ENCODE measurements at places on chromosomes 1 and 21.

DNA sequence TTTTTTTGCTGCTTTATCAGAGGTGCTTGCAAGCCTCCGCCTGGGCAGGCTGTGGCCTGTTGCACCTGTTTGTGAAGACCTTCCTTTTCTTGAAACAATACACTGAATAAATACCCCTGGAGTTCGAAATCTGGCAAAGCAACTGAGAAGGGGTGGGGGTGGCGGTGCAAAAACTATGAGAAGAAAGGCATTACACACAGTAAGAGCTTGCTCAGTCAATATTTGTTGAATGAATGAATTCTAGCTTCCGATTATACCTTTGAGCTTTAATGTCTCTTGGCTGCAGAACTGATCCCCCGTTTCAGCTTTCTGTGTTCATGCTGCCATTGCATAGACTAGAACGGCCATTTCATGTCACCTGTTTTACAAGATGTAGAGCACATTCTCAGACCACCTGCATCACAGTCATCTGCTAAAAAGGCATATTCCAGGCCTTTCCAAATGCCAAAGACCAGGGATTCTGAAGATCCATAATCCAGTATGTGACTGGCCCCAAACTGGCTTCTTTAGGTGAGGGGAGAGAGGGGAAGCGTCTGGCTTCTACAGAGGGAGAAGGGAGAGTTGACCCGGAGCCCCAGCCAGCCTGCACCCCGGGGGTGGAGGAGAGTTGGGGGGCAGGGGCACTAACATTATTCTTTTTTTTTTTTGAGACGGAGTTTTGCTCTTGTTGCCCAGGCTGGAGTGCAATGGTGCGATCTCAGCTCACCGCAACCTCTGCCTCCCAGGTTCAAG, 111.5 kb downstream of the ETS2 start:
- DNase-seq = no peak

GRCh38 chr1:225885336-225885735, 3.2 kb upstream of the TMEM63A start:
- no peak for DNase-seq

GRCh38 chr21:36756527-36756926, 57.6 kb downstream of the SIM2 start:
- DNase-seq = no peak

DNA sequence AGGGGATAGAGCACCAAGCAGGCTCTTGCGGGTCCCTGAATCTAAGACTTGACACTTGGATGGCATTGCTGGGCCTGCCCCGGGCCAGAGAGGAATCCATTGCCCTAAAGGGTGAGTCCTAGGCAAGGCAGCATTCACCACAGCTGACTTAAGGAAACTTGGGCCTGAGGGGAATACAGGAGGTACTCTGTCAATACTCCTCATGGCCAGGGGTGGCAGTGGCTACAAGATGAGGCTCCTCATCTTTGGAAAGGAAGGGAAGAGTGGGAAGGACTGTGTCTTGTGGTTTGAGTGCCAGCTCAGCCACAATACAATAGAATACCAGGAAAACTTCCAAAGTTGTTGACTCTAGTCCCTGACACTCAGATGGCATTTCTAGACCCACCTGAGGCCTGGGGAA, 5.1 kb downstream of the KRTAP22-1 start:
- no peak for DNase-seq

DNA sequence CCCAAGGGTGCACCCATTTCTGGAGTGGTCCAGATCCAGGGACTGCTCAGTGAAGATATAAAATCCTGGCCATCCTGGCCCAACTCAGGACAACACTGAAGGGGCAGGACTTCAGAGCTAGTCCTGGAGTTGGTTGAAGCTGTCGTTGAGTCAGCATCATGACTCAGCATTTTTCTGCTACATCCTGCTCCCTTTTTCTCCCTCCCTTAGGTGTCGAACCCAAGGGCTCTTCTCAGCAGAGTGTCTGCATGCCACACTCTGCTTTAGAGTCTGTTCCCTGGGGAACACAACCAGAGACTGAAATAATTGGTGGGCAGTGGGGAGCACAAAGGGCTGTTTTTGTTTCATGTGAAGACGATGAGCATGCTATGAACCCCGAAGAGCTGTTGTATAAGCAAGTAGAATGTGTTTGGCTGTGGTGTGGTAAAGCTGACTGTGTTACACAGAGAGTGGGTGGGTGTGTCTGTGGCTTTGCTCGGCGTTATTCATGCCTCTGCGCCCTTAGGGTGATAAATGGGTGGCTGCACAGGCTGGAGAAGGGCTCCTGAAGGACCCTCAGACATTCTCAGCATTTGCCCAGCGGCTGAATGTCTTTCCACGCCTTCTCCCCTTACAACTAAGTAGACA, 167.2 kb downstream of the CYYR1 start:
- no peak for DNase-seq

DNA sequence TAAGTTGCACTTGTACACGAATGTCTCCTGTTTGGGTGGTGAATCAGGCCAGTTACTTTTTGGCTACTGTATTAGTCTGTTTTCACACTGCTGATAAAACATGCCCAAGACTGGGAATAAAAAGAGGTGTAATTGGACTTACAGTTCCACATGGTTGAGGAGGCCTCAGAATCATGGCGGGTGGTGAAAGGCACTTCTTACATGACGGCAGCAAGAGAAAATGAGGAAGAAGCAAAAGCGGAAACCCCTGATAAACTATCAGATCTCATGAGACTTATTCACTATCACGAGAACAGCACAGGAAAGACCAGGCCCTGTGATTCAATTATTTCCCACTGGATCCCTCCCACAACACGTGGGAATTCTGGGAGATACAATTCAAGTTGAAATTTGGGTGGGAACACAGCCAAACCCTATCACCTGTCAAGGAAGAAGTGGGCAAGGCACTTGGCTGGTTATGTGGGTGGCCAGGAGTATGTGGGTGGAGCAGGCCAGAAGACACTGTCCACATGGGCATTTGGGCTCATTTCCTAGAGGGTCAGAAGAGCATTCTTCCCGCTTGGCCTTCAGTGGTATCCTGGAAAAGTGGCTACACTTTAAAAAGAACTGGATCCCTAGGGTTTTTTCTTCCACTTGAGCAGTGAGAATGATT, 228.8 kb downstream of the HHAT start:
- DNase-seq = no peak

- no peak for DNase-seq
Observed at GRCh38 chr1:230327892-230328284, 98.2 kb downstream of the PGBD5 start.

GRCh38 chr1:88983791-88984559, 8.5 kb downstream of the KYAT3 start:
- peak; percentile 37 for DNase-seq

- no peak for DNase-seq
Observed at GRCh38 chr21:44089001-44089911, 17.9 kb upstream of the PWP2 start.

- no peak for DNase-seq
Observed at GRCh38 chr1:117106478-117106877, 15.1 kb downstream of the TRIM45 start.

- no peak for DNase-seq
Observed at GRCh38 chr1:157700732-157701131, at the start of gene FCRL3. Gene FCRL3, minus strand, starts transcription at chr1:157700769. Its CDS starts 280 bp downstream, at chr1:157700489.

- no peak for DNase-seq
Observed at GRCh38 chr1:181100015-181100905, 11.8 kb downstream of the IER5 start.

- no peak for DNase-seq
Observed at GRCh38 chr1:22376001-22376400, 75.7 kb upstream of the ZBTB40 start.

GRCh38 chr1:116711263-116711840, 42.9 kb upstream of the CD2 start:
- DNase-seq = no peak

DNA sequence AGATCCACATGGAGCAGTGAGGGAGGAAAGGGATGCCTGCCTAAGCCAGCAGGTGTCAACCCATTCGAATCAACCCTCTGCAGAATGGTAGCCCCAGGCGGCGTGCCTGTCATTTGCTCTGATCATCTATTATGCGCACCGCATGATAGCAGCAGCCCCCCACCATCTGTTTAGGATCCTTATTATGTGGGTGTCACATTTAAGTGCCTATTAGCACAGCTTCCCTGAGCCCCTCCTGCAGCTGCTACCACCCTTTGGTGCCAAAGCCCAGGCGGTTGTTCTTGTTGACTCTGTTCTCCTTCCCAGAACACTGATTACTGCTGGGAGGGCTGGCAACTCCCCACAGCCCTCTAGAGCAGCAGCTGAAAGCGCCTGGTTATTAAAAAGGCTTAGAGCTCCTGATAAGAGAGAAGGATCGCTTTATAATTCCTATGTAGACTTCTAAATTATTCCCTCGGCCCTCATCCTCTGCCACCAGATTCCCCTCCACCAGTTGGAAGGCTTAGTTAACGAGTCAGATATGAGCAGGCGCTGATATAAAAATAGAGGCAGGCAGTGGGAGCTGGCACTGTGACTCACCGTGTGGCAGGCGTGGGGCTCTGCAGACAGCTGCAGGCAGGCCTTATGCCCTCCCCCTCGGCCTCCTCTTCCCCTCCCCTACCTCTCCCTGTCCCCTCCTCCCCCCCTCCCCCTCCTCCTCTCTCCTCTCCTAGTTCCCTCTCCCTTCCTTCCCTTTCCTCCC, 23.0 kb downstream of the ACTA1 start:
- DNase-seq = no peak

- DNase-seq = no peak
Observed at GRCh38 chr1:82899017-82899416, 1098.3 kb downstream of the ADGRL2 start.

DNA sequence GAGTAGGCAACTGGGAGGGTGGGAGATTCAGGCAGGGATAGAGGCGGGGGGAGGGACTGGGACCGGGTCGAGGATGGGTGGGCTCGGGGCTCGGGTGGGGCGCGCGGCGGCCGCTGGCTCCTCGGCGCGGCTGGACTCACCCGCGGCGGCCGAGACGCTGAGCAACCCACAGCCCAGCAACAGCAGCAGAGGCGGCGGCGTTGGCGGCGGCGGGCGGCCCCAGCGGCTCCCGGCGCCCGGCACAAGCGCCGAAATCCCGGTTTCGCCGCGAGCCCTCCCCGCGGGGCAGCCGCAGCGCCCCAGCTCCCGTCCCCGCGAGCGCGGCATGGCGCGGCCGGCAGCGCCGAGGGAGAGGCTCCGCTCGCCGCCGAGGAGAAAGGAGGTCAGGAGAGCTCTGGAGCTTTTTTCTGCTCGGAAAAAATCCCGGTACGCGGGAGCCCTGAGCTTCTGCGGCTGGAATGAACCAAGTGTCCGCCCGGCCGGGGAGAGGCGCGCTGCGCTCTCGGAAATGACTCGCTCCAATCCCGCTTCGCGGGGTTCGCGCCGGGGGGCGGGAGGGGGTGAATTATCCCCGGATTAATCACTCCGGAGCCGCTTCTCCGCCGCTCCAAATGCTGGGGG, at the start of gene CSMD2:
CSMD2 (minus strand) TSS at position 460 of the 621 bp plus-strand sequence; CDS start at position 327, 133 bp downstream.
- peak; percentile 35 for DNase-seq

DNA sequence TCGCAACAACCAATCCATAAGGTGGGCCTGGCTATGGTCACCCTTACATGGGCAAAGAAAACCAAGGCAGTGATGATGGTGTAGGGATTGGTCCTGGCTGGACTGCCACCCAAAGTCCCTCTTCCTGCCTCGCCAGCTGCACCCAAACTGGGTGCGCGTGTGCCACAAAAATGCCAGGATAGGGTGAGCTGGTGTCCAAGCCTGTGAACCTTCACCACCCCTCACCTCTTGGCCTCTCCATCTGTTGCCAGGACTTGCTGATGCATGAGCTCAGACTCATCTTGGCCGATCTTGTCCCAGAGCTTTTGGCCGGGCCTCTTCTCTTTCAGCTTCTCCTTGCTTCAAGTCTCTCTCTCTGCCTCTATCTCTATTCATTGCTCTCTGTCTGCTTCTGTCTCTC, 41.8 kb downstream of the FOXD2 start:
- no peak for DNase-seq

- no peak for DNase-seq
Observed at GRCh38 chr1:28027238-28027637, 61.2 kb downstream of the EYA3 start.

DNA sequence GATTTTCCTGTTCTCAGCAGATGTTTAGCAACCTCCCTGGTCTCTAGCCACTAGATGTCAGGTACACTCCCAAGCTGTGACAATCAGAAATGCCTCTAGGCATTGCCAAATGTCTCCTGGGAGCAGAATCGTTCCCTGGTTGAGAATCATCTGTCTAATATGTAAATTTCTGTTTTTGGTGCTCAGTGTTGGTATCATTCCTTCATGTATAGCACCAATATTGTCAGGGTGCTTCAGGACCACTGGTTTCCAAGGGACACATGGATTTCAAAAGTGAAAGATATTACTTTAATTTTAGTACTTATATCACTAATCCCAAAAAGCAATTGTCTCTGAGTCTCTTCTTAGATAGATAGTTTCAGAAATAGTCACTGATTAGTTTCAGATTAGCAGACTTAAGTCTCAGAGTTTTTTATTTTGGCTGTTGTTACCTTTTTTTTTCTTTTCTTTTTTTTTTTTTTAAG, 160.1 kb downstream of the PTPRC start:
- DNase-seq = no peak

GRCh38 chr1:178693366-178693765, 31.7 kb upstream of the RALGPS2 start:
- no peak for DNase-seq

DNA sequence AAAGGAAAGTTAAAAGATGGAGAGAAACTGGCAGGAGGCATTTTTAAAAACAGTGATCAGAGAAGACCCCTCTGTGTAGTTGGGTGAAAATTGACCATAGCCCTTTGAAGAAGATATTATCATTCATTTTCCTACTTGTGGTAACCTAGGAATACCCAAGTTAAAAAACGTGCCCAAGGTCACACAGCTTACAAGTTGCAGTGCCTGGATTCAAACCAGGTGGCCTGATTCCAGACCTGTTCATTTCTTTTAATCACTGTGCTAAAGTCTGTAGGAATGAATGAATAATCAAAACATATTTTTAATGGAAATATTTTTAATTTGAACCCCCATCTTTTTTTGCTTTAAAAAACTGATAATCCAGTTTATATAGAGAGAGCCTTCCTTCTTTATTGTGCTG, 35.6 kb downstream of the MARK1 start:
- DNase-seq = no peak

DNA sequence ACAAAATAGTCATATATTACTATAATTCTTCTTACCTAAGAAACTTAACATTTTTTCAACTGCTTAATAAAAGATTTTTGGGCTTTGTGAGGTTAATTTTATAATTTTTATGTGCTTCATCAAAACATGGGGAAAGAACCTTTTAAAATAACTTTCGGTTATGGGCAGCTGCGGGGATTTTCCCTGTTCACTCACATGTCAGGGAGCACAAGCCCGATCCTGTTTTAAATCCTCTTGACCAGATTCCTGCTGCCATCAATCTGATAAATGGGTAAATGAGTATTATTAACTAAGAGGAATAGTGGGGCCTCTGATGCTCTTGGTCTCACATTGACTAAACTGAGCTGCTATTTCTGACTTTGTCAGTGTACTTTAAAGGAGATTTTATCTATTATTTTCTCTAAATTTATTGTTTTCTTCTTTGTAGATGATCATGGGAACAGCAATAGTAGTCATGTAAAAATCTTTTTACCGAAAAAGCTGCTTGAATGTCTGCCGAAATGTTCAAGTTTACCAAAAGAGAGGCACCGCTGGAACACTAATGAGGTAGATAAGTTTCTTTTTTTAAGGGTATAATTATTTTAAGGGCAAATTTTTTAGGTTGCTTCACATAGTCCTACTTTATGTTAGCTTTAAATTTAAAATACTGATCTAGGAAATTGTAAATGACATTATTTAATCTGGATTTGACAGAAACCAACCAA, 39.6 kb downstream of the CAMTA1 start:
- DNase-seq = no peak

Measured in NCI-H526 treated with DMSO at 0.1 percent for 48 hours (cell line).